ENCODE measurements at places on chromosomes 5 and 9.

- DNase-seq = no peak
Observed at GRCh38 chr5:147902609-147903115, 3.7 kb downstream of the C5orf46 start.

DNA sequence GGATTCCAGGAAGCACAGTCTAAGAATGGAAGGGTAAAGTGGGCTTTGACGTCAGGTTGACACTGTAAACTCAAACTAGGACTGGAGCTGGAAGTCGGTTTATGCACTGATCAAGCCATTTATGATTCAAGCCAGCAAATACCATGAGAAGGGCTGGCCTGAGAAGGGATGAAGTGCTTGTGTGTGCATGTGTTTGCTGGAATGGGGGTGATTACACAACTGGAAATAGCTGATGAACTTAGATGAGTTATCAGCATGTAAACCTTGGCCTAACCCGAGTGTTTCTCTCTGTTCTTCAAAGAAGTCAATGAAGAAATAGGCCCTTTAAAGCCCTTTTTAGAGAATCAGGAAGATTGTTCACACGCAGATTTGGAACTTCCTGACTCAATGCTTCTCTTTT lies 287.6 kb downstream of the RFX3 start:
- no peak for DNase-seq

DNA sequence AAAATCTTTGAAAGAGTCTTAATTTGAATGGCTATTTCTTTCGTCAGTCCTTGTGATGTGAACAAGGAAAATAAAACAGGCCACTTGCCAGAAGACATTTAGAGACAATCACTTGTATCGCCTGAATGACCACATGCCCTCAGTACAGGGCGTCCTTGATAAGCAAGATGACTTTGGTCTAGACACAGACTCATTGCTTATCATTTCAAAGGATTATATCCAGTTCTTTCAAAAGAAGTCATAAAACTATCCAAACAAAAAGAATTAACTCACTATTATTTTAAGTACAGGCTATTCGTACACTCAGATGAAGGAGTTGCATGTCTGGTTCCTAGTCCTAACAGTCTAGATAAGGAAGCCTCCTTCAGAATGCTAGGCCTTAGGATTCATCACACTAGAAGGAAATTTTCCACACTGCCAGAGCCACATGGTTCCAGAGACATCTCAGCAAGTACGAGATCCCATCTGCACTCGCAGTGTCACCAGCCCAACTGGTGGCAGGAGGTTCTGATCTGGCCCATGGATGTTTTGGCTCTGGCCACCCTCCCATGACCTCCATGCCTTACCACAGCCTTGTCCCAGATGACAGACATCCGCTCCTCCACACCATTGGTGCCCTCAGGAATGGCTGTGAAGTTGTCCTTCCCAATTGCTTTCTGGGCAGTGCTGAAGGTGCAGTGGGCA lies 109.6 kb downstream of the DPYSL3 start:
- no peak for DNase-seq

DNA sequence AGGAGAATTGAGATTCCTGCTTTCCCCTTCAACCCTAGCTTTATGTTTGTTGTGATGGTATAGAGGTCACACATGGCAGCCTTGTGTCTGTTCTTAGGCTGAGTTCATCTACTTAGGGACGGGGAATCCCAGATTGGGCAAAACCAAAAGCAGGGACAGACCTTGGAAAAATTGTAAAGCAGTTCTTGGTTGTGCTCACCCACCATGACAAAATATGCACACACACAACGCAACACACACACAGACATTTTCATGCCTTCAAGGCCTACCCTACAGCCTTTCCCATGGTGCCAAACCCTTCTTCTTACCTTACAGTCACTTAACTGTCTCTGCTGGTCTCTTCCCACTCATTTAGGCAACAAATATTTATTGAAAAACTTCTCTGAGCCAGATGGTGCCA lies 14.8 kb downstream of the PCDHGC5 start:
- DNase-seq = no peak

DNA sequence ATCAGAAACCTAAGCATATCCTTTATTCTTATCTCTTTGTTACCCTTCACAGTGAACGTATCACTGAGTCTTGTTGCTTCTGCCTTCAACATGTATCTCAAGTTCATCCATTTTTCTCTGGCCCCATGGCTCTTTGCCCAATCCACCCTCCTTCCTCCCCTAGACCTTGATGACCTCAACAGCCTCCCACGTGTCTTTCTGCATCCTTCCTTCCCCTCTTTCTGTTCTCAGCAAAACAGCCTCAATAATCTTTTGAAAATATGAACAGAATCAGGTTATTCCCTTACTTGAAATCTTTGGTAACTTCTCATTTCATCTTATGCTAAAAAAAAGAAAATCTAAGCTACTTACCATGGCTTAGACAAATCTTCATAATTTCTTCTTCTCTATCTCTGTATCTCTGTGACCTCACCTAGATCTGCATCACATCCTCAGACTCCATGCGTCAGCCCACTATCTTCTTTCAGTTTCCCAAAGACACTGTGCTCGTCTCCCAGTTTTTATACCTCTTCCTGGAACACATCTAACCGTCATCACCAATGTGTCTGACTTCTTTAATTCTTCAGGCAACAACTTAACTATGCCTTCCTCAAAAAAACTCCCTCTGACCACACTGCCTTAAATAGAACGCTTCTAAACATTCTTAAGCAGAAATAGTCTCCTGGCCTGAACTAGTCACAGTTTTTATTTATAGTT lies 208.0 kb downstream of the PARP8 start:
- no peak for DNase-seq

DNA sequence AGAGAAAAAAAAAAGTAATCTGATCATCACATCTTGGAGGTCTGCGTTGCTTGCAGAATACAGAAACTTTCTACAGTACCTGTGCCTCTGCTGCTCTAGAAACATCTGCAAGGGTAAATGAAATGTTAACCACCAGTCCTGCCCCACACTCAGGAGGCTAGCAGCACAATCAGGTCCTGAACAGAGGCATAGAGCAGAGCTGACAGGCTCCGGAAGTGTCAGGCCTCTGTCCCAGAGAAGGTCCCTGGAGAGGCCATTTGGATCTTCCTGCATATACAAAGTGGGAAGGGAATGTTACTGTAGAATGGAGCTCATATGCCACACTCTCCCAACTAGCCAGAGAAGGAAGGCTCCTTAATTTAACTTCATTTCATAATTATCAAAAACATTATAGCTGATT lies 7.2 kb downstream of the NRG2 start:
- no peak for DNase-seq

DNA sequence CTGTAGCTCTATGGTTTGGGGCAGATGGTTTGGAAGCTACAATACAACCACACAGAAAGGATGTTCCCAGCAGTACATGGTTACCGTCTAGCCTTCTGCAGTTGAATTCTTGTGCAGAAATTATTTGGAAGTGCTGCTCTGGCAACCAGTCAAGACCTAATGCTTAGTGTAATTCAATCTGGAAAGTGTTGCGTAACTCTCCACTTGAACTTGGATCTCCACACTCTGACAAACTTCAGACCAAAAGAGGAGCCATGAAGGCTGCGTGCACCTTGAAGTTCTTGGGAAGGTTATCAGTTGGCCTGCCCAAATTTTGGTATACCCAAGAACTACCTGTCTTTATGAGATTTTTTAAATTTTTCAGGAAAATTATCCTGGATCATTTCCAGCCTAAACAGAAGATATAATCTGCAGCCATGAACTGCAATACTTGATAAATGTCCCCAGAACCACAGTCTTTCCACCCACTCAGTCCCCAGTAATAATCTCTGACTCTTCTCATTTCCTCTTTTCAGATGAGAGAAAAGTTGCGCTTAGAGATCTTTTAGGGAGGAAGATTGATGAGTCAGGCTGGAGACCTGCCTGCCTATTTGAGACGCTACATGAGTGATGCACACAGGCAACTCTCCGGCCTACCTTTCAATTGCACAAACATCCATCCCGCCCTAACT lies 159.9 kb downstream of the FANCC start:
- DNase-seq = no peak

GRCh38 chr9:118896324-118897000 lies 472.8 kb downstream of the BRINP1 start:
- no peak for DNase-seq

DNA sequence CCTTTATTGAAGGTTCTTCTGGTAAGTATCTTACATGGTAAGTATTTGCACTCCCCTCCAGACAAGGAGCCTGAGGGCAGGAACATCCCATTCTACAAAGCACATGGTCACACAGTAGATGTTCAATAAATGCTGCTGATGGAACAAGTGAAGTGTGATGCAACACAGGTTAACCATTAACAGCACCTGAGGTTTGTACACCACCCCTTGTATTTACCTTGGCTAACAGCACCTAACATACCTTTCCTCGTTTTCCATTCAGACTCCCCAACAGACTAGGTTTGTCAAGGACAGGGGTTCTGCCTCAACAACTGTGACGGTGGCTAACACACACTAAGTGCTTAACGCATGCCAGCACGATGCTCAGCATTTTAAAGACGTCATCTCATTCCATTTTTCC lies 213.6 kb downstream of the MAPKAP1 start:
- no peak for DNase-seq

- no peak for DNase-seq
Observed at GRCh38 chr5:17730421-17730820, 96.2 kb downstream of the TAF11L14 start.

- no peak for DNase-seq
Observed at GRCh38 chr9:128175102-128175563, 15.1 kb downstream of the BBLN start.

DNA sequence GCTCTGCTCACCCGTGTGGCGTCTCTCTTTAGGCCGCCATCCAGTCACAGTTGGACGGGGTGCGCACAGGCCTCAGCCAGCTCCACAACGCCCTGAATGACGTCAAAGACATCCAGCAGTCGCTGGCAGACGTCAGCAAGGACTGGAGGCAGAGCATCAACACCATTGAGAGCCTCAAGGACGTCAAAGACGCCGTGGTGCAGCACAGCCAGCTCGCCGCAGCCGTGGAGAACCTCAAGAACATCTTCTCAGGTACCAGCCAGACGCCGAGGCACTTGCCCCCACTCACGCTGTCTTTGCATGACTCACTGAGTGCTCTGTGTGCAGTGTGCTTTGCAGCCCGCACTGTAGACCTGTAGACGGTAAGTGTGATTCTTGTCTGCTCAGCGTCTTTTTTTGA lies 4.5 kb downstream of the EXOC3 start:
- no peak for DNase-seq

- DNase-seq = no peak
Observed at GRCh38 chr5:145471026-145471425, 364.1 kb downstream of the PRELID2 start.

DNA sequence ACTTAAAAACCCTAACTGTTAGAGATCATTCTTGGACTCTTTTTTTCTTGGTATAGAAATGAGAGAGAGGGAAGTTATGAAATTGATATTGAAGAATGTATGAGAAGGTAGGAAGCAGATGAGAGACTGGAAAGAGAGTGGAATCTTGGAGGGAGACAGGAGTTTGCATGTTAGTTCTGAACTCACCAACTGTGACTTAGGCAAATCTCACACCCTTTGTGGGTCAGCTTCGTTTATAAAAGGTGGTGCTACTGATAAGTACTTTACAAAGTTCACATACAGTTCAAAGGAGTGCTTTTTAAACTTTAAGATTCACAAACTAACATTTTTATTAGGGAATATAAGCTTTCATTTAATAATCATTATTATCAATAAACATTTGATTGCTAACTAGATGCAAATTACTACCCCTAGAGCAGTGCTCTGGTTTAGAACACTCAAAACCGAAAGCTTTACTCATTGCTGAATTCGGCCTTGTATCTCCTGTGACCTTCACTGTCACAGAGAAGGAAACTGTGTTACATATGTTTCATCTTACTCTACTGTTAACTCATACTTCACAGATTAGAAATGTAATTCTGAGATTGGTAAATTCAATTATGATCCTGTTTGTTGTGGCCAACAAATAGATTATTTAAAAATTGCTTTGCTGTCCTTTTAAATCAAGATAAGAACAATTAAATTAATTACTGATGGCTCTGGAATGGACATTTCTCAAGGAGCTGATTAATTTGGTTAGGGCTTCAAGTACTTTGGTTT lies 143.2 kb downstream of the RMI1 start:
- no peak for DNase-seq

GRCh38 chr5:15487228-15487627 lies 12.8 kb upstream of the FBXL7 start:
- no peak for DNase-seq

- no peak for DNase-seq
Observed at GRCh38 chr5:4990462-4990861, 149.7 kb upstream of the ADAMTS16 start.

DNA sequence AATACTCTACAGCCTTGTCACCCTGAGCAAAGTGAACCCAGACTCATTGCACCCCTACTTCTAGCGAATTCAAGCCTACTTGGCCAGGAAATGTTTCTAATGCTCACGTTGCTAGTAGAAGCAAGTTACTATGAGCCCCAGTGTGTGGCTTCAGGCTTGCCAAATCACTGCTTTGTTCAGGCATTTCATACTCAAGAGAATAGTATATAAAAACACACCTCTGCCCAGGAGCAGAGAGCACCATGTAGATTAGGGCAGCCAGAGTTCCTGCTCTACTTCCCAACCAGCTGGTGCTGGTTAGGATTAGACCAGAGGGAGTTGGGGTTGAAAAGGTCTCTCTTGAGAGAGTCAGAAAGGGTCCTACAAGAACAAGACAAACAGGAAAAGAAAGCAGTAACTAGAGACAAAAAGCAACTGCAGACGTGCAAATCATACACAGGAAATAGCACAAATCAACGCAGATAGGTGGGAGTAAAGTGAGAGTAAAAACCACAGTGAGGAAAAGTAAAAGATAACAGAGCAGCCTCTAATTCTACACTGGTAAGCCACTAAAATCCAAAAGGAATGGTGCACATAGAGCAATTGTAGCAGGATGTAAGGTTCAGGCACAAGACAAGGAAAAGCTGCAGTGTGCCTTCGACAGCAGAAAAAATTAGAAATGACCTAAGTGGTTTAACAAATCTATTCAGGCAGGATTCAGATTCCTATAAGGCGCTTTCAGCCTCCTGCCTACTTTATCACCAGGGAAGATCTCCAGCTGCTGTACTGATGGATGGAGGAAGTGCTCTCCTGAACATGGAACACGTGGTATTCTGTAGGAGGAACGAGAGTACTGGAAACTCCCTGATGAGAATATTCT lies 49.6 kb upstream of the KIF2A start:
- no peak for DNase-seq

DNA sequence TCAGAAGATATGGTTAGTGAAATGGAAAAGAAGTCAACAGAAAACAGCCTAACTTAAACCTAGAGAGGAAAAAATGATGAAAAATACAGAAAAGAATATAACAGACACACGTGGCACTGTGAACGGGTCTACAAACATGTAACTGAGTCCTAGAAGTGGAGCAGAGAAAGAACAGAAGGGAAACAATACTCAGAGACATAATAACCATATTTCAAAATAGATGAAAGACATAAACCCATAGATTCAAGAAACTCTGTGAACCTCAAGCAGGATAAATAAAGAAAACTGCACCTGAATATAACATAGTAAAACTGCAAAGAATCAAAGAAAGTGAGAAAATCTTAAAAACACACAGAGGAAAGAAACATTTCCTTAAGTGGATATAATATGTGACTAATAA lies 67.7 kb upstream of the GOLGA1 start:
- DNase-seq = no peak

Data from hematopoietic multipotent progenitor cell treated with erythropoietin and hydrocortisone succinate and interleukin-3 and kit ligand, for 15 days (in vitro differentiated cells).